ENCODE measurements at places on chromosomes 16 and 17.
A peak's percentile ranks its signal among the peaks of the same experiment; 100 is the strongest.

- H3K27ac ChIP-seq, result no peak overlapping the region
- H3K36me3 ChIP-seq, result no peaks in the 10 kb centered on the region
- no peak overlapping the region for H3K4me3 ChIP-seq
- H3K27me3 ChIP-seq, result no peaks in the 10 kb centered on the region
- no peaks in the 10 kb centered on the region for H3K4me1 ChIP-seq
Measured at GRCh38 chr17:5819396-5819795, 235.1 kb upstream of the NLRP1 start.

DNA sequence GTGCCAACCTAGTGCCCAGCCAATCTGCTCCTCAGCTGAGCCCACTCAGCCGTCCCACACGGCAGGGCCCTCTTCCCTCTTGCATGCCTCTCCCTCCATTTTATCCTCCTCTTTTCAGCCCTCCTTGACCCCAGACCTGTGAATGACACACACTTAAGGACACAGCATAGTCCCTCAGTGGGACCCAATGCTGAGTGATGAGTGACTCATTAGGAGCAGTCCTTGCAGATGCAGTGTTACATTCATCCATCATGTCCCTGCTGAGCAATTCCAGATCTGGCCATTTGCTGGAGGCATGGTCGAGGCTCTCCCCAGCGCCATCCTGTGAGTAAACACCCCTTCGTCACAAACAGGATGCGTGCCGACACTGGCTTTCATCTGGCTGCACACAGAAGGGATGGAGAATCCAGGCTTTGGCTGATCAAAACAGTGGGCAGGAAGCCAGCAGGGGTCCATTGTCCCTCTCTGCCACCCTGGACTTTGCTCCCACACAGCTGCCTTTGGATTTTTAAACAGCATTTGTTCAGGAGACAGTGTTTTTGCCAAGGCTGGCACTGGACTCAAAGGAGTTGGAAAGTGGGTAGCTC lies 122.6 kb downstream of the AXIN2 start:
- H3K4me1 ChIP-seq, result no peaks in the 10 kb centered on the region
- H3K27ac ChIP-seq, result no peak overlapping the region
- no peaks in the 10 kb centered on the region for H3K27me3 ChIP-seq
- DNase-seq, result no peak
- H3K36me3 ChIP-seq, result no peaks in the 10 kb centered on the region
- H3K4me3 ChIP-seq, result no peak overlapping the region

GRCh38 chr17:39920218-39921210 lies 2.1 kb upstream of the GSDMB start:
- H3K27me3 ChIP-seq, result no peaks in the 10 kb centered on the region
- DNase-seq, result no peak
- no peak overlapping the region for H3K27ac ChIP-seq
- H3K36me3 ChIP-seq, result peaks cover 6% of the 10 kb centered on the region

DNA sequence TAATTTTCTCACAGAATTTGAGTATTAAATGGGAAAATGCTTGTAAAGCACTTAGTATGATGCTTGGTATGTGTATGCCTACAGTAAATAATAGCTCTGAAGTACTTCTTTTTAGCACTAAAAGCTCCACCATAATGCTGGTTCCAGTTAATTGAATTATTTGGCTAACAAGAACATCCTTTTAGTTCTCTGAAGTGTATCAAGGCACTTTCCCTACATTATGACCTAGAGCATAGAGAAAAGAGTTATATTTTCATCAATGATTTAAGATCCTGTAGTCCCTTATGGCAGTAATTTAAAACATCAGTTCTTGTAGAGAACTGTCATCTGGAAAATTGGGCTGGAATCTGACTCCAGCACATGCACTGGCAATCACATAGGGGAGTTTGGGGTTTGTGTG lies 21.9 kb upstream of the PHAF1 start:
- H3K27ac ChIP-seq, result no peak overlapping the region
- no peak overlapping the region for H3K4me3 ChIP-seq
- DNase-seq, result no peak
- H3K4me1 ChIP-seq, result no peaks in the 10 kb centered on the region
- no peaks in the 10 kb centered on the region for H3K36me3 ChIP-seq

GRCh38 chr16:83983491-83983890 lies 15.4 kb downstream of the NECAB2 start:
- no peak for DNase-seq
- H3K27ac ChIP-seq, result no peak overlapping the region
- no peaks in the 10 kb centered on the region for H3K4me1 ChIP-seq
- H3K36me3 ChIP-seq, result no peaks in the 10 kb centered on the region

DNA sequence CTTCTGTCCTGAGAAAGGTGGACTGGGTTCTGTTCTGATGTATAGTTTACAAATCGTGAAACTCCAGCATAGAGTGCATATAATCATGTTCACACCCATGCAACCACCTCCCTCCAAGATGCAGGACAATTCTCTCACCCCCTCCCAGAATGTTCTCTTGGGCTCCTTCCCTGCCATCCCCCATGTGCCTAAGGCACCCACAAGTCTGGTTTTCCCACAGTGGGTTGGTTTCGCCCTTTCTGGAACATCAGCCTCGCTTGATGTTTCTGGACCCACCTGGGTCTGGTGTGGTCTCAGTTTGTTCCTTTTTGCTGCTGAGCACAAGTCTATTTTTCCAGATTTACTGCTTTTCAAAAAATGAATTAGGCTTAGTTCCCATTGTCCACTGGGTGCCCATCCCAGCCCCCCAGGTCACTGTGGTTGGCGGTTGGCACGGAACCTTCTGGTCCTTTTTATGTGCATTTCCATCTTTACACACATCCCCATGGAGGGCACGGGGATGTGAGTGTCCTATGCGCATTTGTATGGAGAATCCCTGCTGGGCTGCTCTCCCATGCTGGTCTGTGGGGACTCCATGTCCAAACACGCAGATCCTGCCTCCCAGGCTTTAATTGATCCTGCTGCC lies 19.0 kb downstream of the MAP2K3 start:
- H3K4me3 ChIP-seq, result no peak overlapping the region
- H3K27ac ChIP-seq, result no peak overlapping the region
- peak; percentile 4 for DNase-seq
- no peaks in the 10 kb centered on the region for H3K27me3 ChIP-seq

DNA sequence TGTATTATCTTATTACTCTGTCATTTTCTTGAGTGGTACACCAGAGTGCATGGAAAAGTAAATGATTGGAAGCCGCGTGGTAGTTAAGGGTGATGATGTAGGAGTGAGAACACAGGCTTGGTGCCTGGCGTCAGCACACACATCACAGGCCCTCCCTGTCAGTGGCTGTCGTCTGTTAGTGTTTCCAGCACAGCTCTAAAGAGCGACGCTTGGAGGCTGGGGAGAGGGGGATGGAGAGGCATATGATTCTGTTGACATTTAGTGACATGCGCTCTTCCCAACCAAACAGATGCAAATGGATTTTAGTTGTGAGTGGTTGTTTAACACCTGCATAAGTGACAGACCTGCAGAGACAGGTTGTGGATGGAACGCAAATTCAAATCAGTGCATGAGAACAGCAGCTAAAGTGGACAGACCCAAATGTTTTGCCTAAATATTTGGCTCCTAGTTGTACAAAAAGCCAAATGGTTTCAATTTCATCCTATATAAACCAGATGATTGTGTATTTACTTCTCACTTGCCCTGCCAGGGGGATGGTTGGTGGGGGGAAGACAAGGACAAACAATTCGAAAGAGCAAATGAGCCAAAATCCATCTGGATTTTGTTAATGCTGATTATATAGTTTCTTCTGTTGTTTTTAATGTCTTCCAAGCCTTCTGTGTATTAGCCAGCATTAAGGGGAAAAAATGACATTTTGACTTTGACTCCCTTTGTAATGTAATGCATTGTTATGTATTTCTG lies 222.3 kb downstream of the WWOX start:
- H3K4me3 ChIP-seq, result no peak overlapping the region
- H3K4me1 ChIP-seq, result no peaks in the 10 kb centered on the region
- H3K27me3 ChIP-seq, result no peaks in the 10 kb centered on the region
- peak; percentile 7 for DNase-seq
- no peak overlapping the region for H3K27ac ChIP-seq
- no peaks in the 10 kb centered on the region for H3K36me3 ChIP-seq

DNA sequence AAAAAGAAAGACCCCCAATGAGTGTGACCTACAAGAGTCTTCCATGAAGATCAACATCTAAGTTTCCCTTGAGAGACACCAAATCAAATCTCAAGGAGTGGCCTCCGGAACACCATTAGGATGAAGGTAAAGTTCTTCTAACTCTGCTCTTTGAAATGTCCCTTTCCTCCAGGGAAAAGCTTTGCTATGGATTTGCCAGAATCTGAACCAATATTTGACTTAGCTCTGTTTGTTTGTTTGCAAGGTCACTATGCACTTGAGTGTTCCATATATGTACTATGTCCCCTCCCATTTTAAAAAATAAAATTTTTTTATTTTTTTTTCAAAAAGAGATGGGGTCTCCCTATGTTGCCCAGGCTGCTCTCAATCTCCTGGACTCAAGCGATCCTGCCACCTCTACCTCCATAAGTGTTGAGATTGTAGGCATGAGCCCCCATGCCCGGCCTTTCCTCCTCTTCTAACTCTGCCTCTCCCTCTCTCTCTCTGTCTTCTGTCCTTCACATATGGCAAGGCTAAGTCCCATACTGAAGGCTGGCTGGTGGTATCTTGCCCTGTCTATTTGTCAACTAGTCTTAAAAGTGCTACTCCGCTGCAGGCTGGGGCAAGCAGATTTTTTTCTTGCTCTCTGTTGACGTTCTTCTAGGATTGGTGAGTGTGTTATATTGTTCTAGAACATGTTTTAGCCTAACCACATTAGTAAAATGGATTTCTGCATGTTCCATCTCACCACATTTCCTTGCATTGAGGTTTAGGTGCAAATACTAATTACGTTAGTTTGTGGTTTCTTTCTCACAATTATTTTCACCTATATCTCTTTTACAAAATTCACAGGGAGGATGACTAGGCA lies 276.7 kb upstream of the DYNLRB2 start:
- no peaks in the 10 kb centered on the region for H3K36me3 ChIP-seq
- H3K27me3 ChIP-seq, result no peaks in the 10 kb centered on the region
- no peak overlapping the region for H3K4me3 ChIP-seq
- DNase-seq, result no peak
- no peaks in the 10 kb centered on the region for H3K4me1 ChIP-seq

GRCh38 chr16:11350921-11351335 lies 5.7 kb downstream of the RMI2 start:
- DNase-seq, result no peak
- H3K36me3 ChIP-seq, result no peaks in the 10 kb centered on the region
- H3K4me3 ChIP-seq, result no peak overlapping the region
- H3K4me1 ChIP-seq, result peaks cover 10% of the 10 kb centered on the region
- H3K27ac ChIP-seq, result no peak overlapping the region

DNA sequence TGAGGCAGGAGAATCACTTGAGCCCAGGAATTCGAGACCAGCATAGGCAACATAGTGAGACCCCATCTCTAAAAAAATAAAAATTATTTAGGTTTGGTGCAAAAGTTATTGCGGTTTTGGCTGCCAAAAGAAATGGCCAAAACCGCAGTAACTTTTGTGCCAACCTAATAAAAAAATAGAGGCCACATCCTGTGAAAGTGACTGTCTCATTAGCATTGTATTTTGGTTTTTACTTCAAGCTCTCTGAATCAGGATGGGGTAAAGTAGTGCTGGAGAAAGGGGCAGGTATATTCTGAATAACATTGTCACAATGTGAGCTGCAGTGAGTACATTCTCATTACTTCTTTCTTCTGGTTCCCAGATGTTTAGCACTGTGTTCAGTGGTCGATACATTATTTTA lies 36.0 kb downstream of the ATP6V0A1 start:
- H3K27me3 ChIP-seq, result no peaks in the 10 kb centered on the region
- H3K4me1 ChIP-seq, result peaks cover 5% of the 10 kb centered on the region
- no peak for DNase-seq

- no peaks in the 10 kb centered on the region for H3K36me3 ChIP-seq
- H3K27me3 ChIP-seq, result no peaks in the 10 kb centered on the region
- H3K4me1 ChIP-seq, result no peaks in the 10 kb centered on the region
- no peak overlapping the region for H3K27ac ChIP-seq
- DNase-seq, result no peak
Measured at GRCh38 chr16:65681406-65681805, 559.5 kb upstream of the CDH11 start.

GRCh38 chr17:47736501-47737495 lies 3.8 kb downstream of the TBX21 start:
- H3K4me3 ChIP-seq, result no peak overlapping the region
- no peak overlapping the region for H3K27ac ChIP-seq
- H3K36me3 ChIP-seq, result no peaks in the 10 kb centered on the region
- peaks cover 13% of the 10 kb centered on the region for H3K4me1 ChIP-seq
- peaks cover 24% of the 10 kb centered on the region for H3K27me3 ChIP-seq
- no peak for DNase-seq

- H3K4me3 ChIP-seq, result no peak overlapping the region
- no peak for DNase-seq
- H3K27ac ChIP-seq, result no peak overlapping the region
- no peaks in the 10 kb centered on the region for H3K4me1 ChIP-seq
Measured at GRCh38 chr16:1511662-1512569, 18.8 kb downstream of the TELO2 start.

DNA sequence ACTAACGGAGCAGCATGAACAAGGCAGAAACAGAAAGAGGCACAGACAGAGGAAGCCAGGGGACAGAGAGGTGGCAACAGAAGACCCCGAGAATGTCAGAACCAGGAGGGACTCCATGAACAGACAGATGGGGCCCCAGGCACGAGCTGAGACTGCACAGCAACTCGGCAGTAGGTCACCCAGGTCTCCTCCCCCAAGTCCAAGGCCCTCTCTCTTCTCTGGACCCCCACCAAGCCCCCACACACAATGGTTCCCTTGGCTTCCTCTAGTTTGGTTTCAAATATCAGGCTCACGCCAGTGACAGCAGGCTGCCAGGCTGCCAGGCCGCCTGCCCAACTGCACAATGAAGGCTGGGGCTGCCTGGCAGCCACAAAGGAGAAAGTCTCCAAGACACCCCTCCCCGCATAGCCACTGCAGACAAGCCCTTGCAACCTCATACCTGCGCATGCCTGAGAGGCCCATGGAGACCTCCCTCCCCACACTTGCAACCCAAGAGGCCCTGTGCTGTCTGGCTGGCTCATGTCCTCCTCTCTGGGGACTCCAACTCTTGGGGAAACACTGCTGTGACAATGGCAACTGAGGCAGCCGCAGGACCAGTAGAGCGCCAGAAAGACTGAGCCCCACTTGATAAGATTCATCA lies 54.8 kb downstream of the PIMREG start:
- DNase-seq, result no peak
- H3K27ac ChIP-seq, result no peak overlapping the region
- H3K36me3 ChIP-seq, result no peaks in the 10 kb centered on the region
- no peaks in the 10 kb centered on the region for H3K27me3 ChIP-seq

DNA sequence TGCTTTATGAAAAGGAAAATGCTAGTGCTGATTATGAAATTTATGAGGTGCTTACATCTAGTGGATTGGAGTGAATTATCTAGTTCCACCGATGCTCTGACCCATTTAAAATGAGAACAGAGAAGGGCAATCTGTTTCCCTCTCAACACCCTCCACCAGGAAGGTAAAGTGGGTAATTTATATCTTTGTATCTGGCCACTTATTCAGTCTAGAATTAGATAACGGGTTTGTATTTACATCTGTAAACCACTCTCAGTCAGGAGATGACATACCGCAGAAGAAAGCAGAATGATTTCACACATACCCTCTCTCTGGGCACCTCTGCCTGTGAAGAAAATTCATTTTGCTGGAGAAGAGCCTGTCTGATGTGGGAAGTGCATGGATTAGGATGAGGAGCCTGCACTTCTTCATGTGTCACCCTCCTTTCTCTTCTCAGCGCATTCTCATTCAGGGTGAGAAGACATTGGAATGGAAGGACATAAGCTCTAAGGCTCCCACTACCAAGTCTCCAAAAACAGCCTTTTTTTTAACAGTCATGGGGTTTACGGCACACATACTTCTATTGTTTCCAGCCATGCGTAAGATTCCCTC lies 646.7 kb upstream of the SALL1 start:
- H3K27ac ChIP-seq, result no peak overlapping the region
- no peak overlapping the region for H3K4me3 ChIP-seq
- no peak for DNase-seq
- no peaks in the 10 kb centered on the region for H3K4me1 ChIP-seq
